ENCODE measurements at places on chromosomes 13 and 19.

GRCh38 chr13:46293436-46293835 lies 81.7 kb downstream of the LRRC63 start:
- no peak for DNase-seq

GRCh38 chr13:113441661-113442060 lies 11.6 kb downstream of the ADPRHL1 start:
- DNase-seq = no peak

DNA sequence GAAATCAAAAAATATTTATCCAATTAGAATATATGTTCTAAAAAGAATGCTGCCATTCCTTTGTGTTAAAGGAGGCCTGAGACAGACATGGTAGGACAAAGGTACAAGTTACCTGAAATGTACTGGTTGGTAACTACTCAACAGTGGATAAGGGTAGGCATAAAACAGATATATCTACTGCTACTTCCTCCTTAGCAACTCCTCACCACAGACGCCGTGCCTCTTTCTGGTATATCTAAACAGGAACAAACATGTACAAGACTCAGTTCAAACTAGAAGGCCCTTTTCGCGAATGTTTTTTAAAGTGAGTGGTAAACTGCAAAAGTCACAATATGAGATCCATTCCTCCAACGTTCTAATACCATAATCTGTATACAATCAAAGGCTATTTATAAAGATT lies 86.9 kb downstream of the TBC1D4 start:
- no peak for DNase-seq

- DNase-seq = no peak
Observed at GRCh38 chr13:48120241-48120640, 25.3 kb upstream of the MED4 start.

- no peak for DNase-seq
Observed at GRCh38 chr13:99133230-99133629, 67.4 kb upstream of the UBAC2 start.

DNA sequence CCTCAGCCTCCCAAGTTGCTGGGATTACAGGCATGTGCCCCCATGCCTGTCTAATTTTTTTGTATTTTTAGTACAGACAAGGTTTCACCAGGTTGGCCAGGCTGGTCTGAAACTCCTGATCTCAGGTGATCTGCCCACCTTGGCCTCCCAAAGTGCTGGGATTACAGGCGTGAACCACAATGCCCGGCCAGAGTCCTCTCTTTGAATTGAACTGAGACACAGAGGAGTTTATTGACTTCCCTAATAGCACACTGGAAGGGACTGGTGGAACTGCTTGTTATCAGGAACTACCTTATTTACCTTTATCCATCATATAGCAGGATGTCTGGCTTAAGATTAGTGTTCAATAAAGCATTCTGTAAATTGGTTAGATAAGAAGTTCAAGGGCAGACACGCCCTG lies 613.8 kb downstream of the EFNB2 start:
- DNase-seq = no peak

DNA sequence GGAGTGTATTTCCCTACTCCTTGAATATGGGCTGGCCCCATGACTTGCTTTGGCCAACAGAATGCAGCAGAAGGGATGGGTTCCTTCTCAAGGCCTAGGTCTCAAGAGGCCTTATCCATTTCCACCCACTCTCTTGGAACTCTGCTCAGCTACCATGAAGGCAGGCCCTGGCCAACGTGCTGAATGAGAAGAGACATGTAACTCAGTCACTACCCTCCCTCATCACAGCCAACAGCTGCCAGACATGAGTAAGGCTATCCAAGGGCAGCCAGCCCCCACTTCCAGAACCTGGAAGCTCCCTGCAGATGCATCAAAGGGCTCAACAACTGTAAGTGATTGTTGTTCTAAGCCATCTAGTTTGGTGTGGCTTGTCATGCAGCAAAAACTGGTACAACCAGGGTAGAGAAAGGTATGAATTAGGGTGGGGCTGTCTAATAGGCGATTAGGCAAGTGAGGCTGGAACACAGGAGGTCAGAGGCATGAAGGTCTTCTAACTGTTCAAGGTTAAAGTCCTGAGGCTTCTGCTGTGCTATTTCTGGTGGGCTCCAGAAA lies 1.4 kb upstream of the RASL11A start:
- DNase-seq = no peak

GRCh38 chr13:106570299-106570852 lies 2.4 kb upstream of the ARGLU1 start:
- no peak for DNase-seq

DNA sequence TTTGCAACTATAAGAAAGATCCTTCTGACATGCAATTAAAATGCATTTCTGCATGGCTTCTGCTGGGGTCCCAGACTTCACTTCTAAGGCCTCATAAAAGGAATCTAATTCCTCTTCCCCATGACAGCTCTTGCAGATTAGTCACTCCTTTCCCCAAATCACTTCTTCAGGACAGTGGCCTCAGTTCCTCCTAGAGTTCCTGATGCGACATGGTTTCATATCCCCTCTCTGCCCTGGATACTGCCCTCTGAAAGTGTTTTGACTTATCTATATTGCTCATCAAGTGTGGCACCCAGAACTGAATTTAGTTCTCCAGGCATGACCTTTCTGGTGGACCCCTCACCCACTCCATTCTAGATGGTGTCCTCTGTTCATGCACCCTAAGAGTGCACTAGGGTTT lies 238.1 kb downstream of the FOXO1 start:
- DNase-seq = no peak

- no peak for DNase-seq
Observed at GRCh38 chr19:29370276-29370675, 155.5 kb upstream of the VSTM2B start.

- DNase-seq = no peak
Observed at GRCh38 chr13:50589651-50590054, 253.8 kb downstream of the DLEU7 start.

- DNase-seq = no peak
Observed at GRCh38 chr13:21443171-21443570, 15.9 kb downstream of the ZDHHC20 start.

- DNase-seq = no peak
Observed at GRCh38 chr19:32363175-32363574, 17.8 kb downstream of the ZNF507 start.

GRCh38 chr19:10593820-10594637 lies 6.9 kb upstream of the AP1M2 start:
- DNase-seq = no peak

DNA sequence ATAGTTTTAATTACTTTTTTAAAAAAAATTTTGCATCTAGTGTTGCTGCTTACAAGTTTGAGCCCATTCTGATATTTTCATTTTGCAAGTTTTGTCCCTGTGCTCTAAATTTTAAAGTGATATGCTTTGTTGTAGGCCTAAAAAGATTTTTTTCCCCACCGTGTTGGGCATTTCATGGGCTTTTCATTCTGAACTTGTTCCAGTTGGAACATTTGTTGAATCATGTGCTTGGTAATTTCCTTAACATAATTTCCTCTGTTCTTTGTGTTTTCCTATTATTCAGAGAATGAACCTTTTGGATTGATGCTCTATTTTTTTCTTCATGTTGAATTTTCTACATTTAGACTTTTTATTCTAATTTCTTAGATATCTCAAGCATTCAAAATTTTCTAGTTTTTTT lies 206.4 kb upstream of the SPRY2 start:
- no peak for DNase-seq

DNA sequence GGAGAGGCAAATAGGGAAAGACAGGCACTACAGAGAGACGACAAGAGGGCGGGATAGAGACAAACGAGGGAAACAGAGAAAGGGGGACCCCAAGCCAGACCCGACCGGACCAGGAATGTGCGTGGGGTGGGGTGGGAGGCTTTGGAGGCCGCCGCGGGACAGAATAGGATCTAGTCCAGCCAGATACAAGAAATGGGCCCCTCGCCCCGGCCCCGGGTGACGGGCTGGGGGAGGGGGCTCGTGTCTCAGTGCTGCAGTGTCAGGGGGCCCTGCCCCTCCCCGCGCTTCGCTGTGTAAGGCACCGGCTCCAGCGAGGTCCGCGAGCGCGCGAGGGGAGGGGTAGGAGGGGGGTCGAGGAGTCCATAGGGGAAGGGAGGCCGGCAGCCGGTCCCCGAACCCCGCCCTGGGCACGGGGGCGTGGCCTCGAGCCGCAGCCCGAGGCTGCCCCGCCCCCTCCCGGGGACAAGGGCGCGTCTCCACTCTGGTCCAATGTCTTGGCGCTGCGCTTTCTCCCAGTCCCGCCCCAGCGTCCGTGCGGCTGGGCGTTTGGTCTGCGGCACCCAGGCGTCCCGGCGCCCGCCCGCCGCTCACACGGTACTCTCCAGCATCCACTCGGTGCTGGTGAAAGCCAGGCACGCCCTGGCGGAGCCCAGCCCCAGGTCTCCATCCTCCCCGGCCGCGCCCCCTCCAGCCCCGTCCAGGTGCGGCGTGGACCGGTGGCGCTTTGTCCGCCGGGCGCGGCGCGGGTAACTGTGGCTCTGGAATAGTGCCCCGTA lies 11.0 kb downstream of the IFNL1 start:
- DNase-seq = no peak

DNA sequence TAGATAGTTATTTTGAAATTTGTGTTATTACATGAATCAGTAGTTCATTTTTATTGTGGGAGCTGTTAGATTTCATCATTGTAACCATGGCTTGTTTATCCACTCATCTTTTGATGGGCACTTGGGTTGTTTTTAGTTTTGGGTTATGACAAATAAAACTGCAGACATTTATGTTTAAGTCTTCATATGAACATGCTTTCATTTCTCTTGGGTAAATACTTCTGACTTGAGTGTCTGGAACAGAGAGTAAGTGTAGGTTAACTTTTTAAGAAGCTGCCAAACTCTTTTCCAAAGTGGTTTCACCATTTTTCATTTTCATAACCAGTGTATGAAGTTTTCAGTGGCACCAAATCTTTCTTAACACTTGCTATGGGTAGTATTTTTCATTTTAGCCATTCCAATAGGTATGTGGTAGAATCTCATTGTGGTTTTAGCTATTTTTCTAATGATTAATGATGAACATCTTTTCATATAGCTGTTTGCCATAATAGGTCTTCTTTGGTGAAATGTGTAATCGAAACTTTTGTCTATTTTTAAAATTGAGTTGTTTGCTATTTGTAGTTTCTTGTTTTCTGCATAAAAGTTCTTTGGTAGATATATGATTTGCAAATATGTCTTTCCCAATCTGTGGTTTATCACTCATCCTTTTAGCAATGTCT lies 17.9 kb downstream of the SLAIN1 start:
- no peak for DNase-seq

DNA sequence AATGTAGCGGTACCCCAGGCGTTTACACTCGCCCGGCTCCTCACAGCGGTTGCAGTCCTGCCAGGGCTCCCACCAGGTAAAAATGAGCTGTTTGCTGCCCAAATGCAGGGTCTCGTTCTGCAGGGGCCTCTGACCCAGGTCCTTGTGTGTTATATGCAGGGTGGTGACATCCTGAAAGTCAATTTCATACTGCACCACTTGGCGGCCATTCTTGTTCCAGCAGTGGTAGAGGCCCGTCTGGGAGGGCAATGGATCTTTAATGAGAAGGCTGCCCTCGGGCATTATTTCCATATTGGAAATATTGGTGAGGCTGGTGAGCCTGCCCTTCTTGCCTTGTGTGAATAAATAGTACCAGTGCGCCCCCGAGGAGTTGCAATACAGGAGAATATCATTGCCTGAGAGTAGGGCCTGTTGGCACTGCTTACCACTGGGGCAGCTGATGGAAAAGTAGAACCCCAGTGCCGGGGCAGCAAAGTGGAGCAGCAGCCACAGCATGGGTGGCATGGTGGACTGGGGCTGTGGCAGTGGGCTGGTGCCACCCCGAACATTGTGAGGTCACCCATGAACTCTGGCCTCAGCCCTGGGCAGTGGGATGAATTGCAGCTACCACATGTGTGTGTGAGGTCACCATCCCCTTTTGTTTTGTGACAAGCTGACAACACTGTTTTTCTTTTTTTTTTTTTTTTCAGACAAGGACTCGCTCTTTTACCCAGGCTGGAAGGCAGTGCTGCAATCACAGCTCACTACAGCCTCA lies at the start of gene FAM187B:
Gene FAM187B, minus strand, starts transcription at position 563 of the 754 bp plus-strand sequence. Its CDS starts 59 bp downstream, at position 504.
- no peak for DNase-seq

DNA sequence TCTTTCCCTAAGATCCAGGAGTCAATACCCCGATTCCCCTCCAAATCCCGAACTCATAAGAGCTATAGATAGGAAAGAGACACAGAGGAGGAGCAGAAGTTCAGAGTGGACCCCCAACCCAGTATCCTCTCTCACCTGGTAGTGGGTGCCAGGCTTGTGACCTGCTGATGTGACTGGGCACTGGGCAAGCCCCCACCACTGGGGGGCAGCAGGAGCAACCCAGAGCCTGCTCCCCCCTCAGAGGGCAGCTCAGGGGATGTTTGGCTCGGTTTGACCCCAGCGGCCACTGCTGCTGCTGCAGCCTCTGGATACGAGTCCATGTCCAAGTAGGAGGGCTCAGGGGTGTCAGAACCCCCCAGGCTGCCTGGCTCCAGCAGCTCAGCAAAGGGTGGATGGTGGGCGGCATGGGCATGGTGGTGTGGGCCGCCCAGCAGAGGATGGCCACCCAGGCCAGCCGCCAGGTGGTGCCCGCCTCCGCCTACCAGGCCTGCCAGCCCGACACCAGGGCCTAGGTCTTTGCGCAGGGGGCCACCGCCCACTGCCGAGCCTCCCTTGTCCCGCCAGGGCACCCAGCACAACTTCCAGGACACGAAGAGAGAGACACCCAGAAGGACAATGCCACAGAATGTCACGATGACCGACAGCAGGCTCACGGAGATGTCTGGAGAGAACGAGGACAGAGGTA lies 7.4 kb downstream of the SYT3 start:
- no peak for DNase-seq

GRCh38 chr19:52922841-52923777 lies at the start of gene ZNF888:
Gene ZNF888, minus strand, starts transcription at chr19:52923428. Its CDS starts 5,555 bp downstream, at chr19:52917873.
- DNase-seq = peak; percentile 83

DNA sequence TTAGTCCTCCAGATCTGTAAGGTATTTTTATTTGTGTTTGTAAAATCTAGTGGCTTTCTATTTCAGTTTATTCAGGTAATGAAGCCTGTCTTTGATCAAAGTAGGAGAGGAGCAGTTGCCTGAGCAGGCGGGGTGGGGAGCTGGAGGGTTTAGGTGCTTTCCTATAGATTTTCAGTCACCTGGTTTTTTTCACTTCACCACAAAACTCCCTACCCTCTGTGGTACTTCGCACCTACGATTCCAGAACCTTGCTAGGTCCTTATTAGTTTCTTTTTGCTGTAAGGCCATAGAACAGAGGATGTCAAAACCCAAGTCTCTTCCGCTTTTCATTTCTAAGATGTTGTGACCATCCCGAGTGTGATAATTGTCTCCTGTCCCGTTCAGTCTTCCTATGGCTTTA lies 26.6 kb downstream of the SLAIN1 start:
- peak; percentile 11 for DNase-seq

DNA sequence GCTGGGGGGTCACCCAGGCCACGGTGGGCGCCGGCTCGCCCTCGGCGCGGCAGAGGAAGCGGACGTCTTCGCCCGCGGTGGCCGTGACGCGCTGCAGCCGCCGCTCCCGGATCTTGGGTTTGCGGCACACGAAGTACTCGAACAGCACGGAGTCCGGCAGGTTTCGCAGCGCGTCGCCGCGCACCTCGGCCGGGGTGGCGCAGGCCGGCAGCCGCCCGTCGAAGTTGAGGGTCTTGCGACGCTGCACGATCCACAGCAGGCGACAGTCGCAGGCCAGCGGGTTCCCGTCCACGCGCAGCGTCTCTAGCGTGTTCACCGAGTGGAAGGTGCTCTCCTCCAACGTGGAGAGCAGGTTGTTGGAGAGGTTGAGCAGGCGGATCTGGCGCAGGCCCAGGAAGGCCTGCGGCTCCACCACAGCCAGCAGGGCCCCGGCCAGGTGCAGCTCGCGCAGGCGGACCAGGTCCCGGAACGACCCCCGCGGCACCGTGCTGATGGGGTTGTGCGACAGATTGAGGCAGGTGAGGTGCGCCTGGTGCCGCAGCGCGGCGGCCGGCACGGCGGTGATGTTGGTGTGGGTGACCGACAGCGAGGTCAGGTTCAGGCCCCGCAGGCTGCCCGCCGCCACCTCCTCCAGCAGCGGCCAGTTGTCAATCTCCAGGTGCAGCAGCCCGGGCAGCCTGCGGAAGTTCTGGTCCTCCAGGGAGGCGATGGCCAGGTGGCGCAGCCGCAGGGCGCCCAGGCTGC lies 8.6 kb upstream of the PEAK3 start:
- no peak for DNase-seq

All from effector memory CD8-positive, alpha-beta T cell (primary cell).